GM12878 (cell line): ENCODE measurements at places on chromosomes 6 and 20. TPM values are rescaled to one million over a fixed set of nuclear protein-coding genes. Genes with fewer than 3 reads are reported as not detected.

GRCh38 chr6:113122060-113122459, 735.1 kb upstream of the MARCKS start:
- no peak for DNase-seq

The TENT5A gene
- total RNA-seq: 0.41 and 0.48 TPM in 2 replicates

The TRPC4AP gene
- 44.8 and 45.5 TPM in 2 replicates for total RNA-seq

The FAM217A gene
- total RNA-seq: not detected in 2 replicates

The KIF25 gene
- total RNA-seq: not detected in 2 replicates

DNA sequence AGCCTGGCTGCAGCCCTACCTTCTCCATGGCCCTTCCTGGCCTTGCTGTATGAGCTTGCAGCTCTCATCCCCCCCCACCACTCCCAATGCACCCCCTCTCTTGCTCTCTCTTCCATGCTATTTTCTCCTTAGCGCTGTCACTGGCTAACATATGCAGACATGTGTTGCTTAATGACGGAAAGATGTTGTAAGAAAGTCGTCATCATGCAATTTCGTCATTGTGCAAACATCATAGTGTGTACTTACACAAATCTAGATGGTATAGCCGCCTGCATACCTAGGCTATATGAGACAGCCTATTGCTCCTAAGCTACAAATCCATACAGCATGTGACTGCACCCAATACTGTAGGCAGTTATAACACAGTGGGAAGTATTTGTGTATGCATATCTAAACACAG, 27.0 kb downstream of the ANGPT4 start:
- no peak for DNase-seq

DNA sequence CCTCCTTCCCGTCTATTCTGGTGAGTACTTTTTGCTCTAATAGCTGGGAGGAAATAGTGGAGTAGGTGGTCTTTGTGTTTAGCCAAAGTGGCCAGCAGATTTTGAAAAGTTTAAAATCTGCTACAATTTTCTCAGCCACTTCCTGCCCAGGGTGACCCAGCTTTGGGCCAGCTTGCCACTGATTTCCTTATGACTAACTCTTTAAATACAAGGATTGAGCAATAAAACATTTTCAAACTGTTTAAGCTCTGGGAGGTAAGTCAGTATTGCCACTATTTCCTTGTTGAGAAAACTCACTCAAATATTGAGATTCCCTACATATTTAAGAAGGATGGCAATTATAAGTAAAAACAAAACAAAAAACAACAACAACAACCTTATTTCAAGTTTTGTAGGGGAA, 54.5 kb downstream of the TRMT11 start:
- no peak for DNase-seq

- no peak for DNase-seq
These were observed 54.2 kb downstream of the ARMC2 start for GRCh38 chr6:108902382-108902792.

DNA sequence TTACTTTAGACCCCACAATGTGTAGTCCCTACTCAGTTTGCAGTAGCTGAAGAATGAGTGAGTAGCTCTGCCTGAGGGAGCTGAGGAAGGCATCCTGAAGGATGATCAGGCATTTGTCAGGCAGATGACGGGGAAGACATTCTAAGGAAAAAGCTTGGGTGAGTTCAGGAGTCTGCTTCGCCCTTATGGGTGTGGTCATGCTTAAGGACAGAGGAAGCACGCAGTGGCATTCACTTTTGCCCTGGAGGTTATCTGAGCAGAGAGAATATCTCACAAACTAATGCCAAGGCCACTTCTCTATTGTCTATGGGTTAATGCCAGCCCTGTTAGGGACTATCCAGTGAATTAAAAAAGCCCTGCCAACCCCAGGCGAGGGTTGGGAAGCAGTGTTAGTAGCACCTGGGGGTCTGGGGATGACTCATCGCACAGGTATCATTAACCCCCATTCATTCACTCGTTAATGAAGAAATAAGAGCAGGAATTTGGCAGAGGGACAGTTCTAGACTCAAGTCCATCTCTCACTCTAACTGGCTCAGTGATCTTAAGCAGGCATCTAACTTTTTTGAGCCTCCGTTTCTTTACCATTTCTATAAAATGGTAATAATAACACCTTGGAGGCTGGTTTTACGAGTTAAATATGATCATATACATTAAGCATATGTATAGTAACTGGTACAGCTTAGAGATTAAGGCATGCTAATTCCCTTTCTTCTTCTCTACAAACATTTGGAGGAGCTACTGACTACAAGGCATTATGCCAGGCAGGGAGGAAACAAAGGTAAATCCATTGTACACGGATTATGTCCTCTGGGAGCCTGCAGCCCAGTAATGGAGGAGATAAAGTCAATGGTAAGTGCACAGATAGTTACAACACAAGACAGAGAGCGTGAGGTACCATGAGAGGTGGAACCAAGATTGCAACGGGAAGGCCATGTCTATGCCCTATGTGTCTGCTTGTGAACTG, 93.2 kb upstream of the AKIRIN2 start:
- no peak for DNase-seq

- DNase-seq: no peak
These were observed 832.3 kb downstream of the C6orf118 start for GRCh38 chr6:164477101-164477500.

The CNKSR3 gene
- 0.11 and 0.31 TPM in 2 replicates for total RNA-seq

- peak; percentile 48 for DNase-seq
These were observed 22.5 kb downstream of the KLHL32 start for GRCh38 chr6:96947055-96947454.

- no peak for DNase-seq
These were observed 101.2 kb downstream of the SMPDL3A start for GRCh38 chr6:122890250-122890649.

GRCh38 chr6:44739181-44739580, 351.7 kb downstream of the CDC5L start:
- no peak for DNase-seq

The FAM83C gene
- not detected in 2 replicates for total RNA-seq

GRCh38 chr20:48816282-48817205, 11.3 kb downstream of the PREX1 start:
- no peak for DNase-seq

The GPX6 gene
- not detected in 2 replicates for total RNA-seq

The PRPH2 gene
- not detected in 2 replicates for total RNA-seq

DNA sequence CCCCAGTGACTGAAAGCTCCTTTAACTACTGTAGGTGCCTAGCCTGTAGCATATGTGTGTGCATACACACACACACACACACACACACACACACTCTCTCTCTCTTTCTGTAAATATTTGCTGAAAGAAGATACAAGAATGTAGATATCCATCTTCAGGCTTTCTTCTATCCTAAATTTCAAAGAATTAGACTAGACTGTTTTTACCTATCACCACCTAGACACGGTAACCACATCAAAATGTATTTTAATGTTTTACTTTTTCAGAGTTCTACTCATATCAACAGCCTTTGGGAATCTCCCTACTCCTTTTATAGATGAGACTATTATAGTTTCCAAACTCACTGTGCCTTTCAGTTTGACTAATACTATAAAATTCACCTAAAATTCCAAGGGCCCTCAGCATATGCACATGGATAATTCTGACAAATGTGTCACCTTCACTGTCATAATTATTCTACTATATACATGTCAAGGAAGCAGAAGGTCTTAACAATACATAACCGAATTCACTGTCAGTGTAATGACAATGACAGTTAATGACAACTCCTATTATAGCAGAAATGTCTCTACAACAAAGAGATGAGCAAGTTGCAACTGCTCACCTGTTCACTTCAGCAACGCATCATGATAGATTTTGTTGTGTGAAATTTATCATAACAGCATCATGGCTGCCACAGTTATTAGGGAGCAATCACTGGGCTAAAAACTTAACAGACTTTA, 236.5 kb downstream of the GMPR start:
- DNase-seq: no peak

DNA sequence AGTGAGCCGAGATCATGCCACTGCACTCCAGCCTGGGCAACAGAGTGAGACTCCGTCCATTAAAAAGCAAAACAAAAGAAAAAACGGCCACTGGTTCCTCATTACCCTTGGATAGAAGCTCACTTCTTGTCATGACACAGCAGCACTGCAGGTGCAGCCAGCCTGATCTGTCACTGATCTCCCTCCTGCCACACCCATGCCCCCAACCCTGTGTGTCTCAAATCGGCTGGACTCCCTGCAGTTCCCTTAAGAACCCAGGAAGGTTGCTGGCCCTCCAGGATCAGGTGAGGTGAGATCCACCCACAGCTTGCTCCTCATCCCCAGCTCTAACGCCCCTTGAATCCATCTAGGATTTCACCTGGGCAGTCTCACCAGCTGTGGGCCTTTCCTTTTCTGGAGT, 26.3 kb upstream of the NNAT start:
- DNase-seq: no peak

The SLC17A3 gene
- total RNA-seq: not detected in 2 replicates

DNA sequence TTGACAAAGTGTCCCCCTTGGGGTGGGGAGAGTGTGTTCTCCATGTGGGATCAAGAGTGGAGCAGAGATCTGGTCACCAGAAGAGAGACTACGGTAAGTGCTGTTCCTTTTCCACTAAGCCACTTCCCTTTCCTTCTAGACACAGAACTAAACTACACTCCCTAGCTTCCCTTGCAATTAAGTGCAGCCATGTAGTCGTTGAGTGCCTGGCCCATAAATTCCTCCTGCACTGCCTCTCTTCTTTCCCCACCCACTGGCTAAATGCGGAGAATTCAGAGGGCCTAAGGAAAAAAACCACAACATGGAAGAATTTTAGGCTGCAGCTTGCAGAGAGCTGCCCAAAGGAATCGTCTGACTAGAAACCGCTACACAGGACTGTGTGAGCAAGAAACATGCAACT, 1.5 kb downstream of the WDR27 start:
- DNase-seq: no peak

GRCh38 chr6:31711233-31711632, 3.9 kb upstream of the LY6G6D start:
- no peak for DNase-seq

GRCh38 chr20:63504642-63505041, 5.8 kb upstream of the EEF1A2 start:
- no peak for DNase-seq

The BCAS4 gene
- total RNA-seq: 84.3 and 90.1 TPM in 2 replicates

DNA sequence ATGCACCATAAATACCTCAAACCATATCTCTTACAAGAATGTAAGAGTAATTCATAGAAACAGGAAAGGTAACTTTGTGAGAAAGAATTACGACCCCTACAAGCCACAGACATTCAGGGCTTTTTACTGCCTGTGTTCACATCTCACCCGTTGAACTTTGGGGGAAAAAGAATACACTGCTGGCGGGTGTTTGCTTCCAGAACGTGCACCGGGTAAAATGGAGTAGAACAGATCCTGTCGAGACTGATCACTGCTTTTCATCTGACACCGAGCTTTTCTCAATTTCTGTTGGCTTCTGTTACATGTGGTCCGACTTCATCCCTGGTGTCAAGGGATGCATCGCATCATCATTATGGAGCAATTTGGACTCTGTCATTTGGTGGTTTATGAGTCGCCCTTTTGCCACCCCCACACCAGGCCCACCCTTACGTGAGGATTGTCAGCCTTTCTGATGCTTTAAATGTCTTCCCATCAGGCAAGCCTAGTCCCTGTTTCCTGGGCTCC, 219.2 kb upstream of the ZFP64 start:
- no peak for DNase-seq

- no peak for DNase-seq
These were observed 285.6 kb upstream of the ID4 start for GRCh38 chr6:19551611-19552010.

The CDKAL1 gene
- 16.8 and 18.5 TPM in 2 replicates for total RNA-seq

The NT5DC1 gene
- total RNA-seq: 104 and 110 TPM in 2 replicates

The NKAIN4 gene
- not detected in 2 replicates for total RNA-seq

- DNase-seq: no peak
These were observed 525.3 kb downstream of the CD83 start for GRCh38 chr6:14642842-14643241.

GRCh38 chr20:38313676-38314075, 9.7 kb downstream of the BPI start:
- DNase-seq: no peak

The SYCP2 gene
- total RNA-seq: 0.13 TPM in 2 replicates

GRCh38 chr20:1722513-1723050, 65.0 kb upstream of the SIRPG start:
- no peak for DNase-seq

DNA sequence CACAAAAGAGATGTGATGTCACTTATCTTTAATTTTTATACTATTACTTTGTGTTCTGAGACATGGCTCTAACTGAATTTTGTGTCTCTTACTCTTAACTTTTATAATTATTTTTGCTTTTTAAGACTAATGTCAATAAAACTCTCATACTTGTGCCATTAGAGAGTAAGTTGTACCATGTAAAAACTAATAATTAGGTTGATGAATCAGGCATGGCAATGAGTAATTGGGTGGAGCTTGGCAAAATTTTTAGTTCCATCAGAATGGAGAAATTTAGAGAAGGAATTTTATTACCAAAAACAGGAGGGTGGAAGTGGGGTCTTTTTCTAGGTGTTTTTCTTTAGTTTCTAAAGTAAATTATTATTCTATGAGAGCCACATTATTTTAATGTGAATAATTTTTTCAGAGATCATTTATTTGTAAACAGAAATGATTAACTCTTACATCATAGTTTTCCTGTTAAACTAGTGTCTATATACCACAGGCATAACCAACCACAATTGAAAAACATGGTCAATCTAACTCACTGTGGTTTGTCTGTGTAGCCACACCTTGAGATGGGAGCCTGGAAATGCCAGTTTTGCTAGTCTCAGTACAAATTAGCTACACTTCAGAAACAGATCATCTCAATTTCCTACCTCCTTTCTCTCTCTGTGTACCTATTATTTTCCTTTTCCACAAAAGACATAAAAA, 51.8 kb downstream of the ELOVL4 start:
- no peak for DNase-seq

The KCNK5 gene
- total RNA-seq: 3.8 and 4.2 TPM in 2 replicates

DNA sequence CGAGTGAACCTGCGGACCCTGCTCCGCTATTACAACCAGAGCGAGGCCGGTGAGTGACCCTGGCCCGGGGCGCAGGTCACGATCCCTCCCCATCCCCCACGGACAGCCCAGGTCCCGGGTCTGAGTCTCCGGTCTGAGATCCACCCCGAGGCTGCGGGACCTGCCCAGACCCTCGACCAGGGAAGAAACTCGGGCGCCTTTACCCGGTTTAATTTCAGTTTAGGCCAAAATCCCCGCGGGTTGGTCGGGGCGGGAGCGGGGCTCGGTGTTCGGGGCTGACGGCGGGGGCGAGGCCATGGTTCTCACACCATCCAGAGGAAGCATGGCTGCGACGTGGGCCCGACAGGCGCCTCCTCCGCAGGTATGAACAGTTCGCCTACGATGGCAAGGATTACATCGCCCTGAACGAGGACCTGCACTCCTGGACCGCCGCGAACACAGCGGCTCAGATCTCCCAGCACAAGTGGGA, 46.9 kb upstream of the TRIM26 start:
- DNase-seq: no peak

The RAET1G gene
- total RNA-seq: not detected in 2 replicates

The KCNG1 gene
- not detected in 2 replicates for total RNA-seq

The MOXD1 gene
- total RNA-seq: 0.87 and 1.3 TPM in 2 replicates

The UBE2C gene
- 133 and 141 TPM in 2 replicates for total RNA-seq
